Eye (tissue), 1 donor: ENCODE measurements at places on chromosomes 2 and 18.

DNA sequence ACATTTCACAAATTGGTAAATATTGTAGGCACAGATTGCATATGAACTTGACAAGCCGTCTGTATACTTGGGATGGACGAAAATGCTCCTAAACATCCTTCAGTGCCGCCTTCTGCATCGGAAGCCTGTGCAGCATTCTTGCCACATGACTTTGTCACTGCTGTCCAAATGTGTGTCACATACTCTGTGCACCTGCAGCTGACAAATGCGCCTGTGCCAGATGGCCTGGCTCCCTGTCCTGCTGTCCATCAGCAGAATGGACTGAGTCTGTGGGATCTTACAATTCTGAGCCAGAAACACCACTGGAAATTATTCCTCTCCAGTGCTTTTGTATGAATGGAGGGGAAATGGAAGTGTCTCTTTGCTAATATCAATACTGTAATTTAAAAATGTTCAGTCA is 89.9 kb downstream of the DCDC2C start:
- no peak for DNase-seq

DNA sequence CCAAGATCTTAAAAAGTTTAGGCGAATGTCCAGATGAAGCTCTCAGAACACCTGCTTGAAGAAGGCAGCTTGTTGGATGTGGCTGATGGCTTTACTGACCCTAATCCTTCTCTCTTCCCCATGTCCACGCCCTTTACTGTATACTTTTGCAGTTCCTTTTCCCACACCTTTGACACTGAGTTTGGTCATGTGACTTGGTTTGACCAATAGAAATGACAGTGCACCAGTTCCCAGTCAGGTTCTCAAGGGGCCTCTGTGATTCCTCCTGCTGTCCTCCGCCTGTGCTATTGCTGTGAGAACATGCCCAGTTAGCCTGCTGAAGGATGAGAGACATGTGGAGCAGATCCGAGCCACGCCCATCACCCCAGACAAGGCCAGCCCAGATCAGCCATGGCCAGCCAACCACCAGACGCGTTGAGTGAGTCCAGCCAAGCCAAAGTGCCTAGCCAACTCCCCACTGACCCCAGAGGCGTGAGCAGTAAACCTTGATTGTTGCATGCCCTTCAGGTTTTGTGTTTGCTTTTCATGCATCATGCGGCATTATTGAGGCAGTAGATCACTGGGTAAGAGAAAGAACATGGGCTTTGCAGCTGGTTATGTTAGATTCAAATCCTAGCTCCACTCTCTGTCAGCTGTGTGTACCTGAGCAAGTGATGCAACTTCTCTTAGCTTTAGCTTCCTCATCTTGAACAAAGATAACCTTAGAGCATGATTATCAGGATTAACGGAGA is 258.0 kb upstream of the SIX2 start:
- no peak for DNase-seq

GRCh38 chr2:237453671-237454070 is 33.4 kb upstream of the MLPH start:
- DNase-seq = no peak

DNA sequence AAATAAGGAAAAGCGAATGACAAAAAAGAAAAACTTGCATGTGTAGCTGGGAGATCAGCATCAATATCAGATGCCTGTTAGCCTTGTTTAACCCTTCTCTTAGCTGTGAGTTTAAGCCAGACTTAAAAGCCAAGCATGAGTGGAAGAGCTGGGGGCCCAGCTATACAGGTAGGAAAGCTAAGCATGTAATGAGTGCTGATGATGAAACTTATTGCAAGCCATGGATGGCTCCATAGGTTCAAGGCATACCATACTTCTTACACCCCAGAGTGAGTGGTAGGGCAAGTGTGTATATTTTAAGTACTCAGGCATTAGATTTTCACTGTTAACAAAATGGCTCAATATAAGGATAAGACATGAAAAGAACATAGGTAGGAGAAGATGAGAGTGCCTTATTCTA is 28.0 kb downstream of the RBBP8 start:
- DNase-seq = no peak
